ENCODE measurements at places on chromosomes 3 and 15.

GRCh38 chr15:85554852-85555521, 174.6 kb downstream of the AKAP13 start:
- DNase-seq, result no peak

GRCh38 chr3:59006634-59007517, 42.9 kb downstream of the CFAP20DC start:
- no peak for DNase-seq

- no peak for DNase-seq
Measured at GRCh38 chr3:122635789-122636188, 44.9 kb upstream of the PARP14 start.

GRCh38 chr3:9130345-9131305, 118.8 kb downstream of the SRGAP3 start:
- no peak for DNase-seq

- DNase-seq, result no peak
Measured at GRCh38 chr3:29374226-29374625, 93.4 kb downstream of the RBMS3 start.

DNA sequence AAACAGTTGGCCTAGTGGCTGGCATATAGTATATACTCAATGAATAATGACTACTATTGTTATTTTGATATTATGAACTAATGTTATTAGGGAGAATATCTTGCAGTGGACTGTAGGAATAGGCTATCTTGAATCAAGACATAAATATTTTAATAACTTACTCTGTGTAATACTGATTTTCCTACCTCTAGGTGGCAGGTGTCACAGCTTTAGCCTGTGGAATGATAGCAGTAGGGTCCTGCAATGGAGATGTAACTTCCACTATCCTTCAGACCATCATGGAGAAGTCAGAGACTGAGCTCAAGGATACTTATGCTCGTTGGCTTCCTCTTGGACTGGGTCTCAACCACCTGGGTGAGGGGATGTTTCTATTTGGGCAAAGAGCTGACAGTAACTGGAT, 6.5 kb downstream of the PSMD2 start:
- no peak for DNase-seq

GRCh38 chr3:177833332-177833731, 636.0 kb upstream of the TBL1XR1 start:
- no peak for DNase-seq
